ENCODE measurements at places on chromosomes 6 and 20.

DNA sequence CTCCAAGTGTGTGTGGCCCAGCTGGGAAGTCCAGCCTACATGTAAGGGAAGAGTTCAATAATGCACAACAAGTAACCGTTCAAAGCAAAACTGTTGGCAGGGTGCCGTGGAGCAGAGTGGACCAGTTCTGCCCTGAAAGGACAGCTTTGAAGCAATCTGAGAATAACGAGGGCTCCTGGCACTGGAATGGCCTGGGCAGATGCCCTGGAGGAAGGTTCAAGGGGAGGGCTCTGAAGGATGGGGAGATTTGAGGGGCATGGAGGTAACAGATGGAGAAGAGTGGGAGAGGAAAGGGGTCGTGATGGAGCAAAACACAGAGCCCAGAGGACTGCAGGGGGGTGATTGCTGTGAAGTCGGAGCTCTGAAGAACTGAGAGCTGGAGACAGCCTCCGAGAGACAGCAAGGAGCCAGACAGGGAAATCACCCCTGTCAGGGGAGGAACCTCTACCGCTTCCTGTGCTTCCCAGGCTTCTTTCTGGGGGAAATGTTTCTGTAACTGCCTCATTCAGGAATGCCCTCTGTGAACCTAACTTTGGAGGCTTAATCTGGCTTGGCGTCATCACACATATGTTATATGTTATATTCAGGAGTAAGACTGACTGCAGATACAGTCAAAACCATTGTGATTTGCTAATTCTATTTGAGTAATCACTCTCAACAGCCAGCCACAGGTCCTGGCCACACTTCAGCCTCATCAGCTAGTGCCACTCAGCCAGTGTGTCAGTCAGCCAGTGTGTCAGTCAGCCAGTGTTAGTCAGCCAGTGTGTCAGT lies 41.2 kb downstream of the ZC3H12D start:
- no peak for DNase-seq

- no peak for DNase-seq
Measured at GRCh38 chr20:47710665-47711045, 74.6 kb downstream of the SULF2 start.

- no peak for DNase-seq
Measured at GRCh38 chr20:56451056-56451765, 17.2 kb upstream of the RTF2 start.

GRCh38 chr6:148981515-148981914 lies 234.7 kb downstream of the UST start:
- no peak for DNase-seq

- no peak for DNase-seq
Measured at GRCh38 chr6:56551409-56552120, 91.1 kb downstream of the DST start.

GRCh38 chr6:44202972-44203750 lies 13.6 kb upstream of the MYMX start:
- DNase-seq, result no peak

DNA sequence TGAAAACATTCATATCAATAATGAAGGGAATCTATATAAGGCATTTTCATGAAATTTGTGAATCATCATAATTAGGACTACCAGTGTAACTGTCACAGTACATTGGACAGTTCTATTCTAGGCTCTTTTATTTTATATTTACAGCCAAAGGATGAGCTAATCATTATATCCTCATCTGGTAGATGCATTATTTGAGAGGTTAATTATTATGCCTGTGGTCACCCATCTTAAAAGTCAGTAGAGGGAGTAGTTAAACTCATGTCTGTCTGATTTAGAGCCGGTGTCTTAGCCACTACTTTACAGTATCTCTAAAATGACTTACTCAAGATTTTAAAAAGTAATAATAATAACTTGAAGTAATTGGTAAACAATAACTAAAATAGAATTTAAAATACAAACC lies 899.3 kb upstream of the MAP3K7 start:
- no peak for DNase-seq

DNA sequence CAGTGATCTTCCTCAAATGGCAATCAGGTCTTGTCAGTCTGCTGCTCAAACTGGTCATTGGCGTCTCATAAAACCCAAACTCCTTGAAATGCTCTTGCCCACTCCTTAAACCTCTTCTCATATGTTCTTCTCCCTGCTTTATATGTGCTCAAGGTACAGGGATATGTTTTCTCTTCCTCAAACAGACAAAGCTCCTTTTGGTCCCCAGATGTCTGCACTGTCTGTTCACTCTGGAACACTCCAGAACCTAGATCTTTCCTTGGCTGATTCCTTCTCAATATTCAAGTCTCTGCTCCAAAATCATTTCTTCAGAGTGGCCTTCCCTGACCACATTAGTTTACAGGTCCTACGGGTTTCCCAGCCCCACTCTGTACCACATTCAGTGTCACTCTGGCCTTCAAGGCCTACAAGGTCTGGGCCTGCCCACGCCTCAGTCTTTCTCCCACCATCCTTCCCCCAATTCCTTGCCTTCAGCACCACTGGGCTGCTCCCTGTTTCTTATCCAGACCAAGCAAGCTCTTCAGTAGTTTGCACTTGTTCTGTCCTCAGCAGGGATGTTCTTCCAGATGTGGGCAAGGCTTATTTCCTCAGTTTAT lies 9.0 kb downstream of the THEMIS start:
- DNase-seq, result no peak

GRCh38 chr20:57387945-57388371 lies 3.2 kb upstream of the RBM38 start:
- no peak for DNase-seq

GRCh38 chr6:129865013-129865412 lies 3.9 kb upstream of the TMEM244 start:
- DNase-seq, result no peak

- no peak for DNase-seq
Measured at GRCh38 chr20:11564491-11564890, 353.2 kb upstream of the BTBD3 start.

DNA sequence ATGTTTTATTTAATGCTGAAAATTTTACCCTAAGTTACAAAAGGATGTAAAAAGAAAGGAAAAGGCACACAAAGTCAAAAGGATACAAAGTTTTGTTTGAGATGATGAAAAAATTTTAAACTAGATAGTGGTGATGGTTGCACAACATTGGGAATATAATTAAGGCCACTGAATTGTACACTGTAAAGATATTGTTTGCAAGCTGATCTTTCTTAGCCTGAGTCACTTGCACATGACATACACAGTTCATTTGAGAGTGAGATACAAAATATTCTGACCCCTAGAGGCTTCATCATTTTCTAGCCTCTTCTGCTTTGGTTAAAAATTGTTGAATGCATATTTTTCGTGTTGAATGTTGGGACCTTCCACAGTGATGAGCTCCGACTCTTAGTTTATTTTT lies 462.6 kb downstream of the HDGFL1 start:
- DNase-seq, result no peak

GRCh38 chr20:25076731-25077609 lies 5.0 kb downstream of the VSX1 start:
- DNase-seq, result no peak

All from CD4-positive, alpha-beta T cell treated with Interleukin-15 for 4 hours (primary cell).